ENCODE measurements at places on chromosomes 1 and 21. TPM values are rescaled to one million over a fixed set of nuclear protein-coding genes. Genes with fewer than 3 reads are reported as not detected.

The CACNA1S gene
- total RNA-seq: not detected

DNA sequence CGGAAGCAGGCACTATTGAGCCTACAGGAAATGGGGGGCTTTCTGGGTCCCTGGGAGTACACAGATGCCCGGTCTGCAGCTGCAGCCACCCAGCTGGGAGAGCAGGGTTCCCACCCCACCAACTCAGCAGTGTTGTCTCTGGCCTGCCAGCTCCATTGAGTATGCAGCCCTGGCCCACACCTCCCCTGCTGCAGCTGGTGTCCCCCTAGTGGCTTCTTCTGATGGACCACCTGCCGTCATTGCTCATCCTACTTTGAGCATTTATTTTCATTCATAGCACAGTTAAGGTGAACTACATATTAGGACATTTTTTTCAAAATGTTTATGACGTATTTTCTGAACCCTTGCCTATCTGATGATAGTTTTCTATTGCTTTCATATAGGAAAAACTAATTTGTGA lies 189.8 kb upstream of the LYPLAL1 start:
- DNase-seq: no peak

GRCh38 chr1:215476541-215476940 lies 90.6 kb upstream of the KCTD3 start:
- no peak for DNase-seq

The IFI44 gene
- total RNA-seq: 79.2 TPM

GRCh38 chr1:177998696-177999631 lies 29.1 kb upstream of the SEC16B start:
- no peak for DNase-seq

Measured in GM12878 (cell line).